ENCODE measurements at places on chromosomes 6 and 20.

- DNase-seq, result no peak
Measured at GRCh38 chr6:29629571-29629970, 3.4 kb downstream of the GABBR1 start.

DNA sequence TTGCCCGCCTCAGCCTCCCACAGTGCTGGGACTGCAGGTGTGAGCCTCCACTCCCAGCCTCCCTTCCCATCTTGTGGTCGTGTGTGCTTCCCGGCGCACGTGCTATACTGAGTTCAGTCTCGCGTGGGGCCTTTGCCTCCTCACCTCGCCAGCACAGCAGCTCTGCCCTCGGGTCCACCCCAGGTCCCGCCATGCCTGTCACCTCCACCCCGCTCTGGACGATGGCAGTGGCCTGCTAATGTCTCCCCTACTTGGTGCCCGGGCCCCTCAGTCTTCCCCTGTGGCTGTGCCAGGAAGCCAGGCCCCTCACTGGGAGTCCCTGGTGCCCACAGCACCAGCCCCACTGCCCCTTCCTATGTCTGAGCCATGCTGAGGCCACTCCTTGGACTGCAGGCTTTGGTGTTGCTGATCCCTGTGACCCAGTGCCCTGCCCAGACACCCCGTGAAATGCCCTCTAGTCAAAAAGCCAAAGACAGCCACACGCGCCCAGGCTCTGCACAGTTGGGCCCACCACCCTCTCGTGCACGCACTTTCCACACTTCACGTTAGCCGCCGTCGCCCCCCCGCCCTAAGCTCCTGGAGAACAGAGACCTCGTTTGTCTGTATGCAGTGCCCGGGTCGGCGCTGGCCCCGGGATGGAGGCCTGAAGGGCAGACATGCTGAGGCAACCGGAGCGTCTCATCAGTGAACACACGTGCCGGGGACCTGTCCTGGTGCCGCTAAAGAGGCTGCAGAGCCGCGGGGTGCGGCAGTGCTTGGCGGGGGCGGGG lies 14.3 kb downstream of the HRH3 start:
- no peak for DNase-seq

GRCh38 chr20:62581806-62582205 lies 60.5 kb upstream of the SLCO4A1 start:
- no peak for DNase-seq

DNA sequence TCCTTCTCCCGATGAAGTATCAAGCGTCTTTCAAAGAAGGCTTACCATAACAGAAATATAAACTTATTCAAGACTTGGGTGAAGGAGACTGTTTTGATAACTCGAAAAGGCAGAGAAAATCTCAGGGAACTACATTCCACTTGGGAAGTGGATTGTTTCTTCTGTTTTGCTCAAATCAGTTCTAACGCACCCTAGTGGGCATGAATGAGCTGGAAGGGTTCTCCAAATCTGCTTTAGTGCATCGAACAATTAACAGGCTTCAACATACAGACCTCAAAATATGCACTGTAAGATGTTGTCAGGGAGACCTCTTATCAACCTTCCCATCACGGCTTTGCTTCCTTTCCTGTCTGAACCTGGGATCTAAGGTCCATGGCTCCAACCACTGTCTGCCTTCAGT lies 392.5 kb downstream of the CD83 start:
- DNase-seq, result no peak

- DNase-seq, result no peak
Measured at GRCh38 chr6:89217299-89217910, at the start of gene GABRR1. GABRR1 (minus strand) TSS chr6:89217358; CDS start chr6:89217322, 36 bp downstream.

DNA sequence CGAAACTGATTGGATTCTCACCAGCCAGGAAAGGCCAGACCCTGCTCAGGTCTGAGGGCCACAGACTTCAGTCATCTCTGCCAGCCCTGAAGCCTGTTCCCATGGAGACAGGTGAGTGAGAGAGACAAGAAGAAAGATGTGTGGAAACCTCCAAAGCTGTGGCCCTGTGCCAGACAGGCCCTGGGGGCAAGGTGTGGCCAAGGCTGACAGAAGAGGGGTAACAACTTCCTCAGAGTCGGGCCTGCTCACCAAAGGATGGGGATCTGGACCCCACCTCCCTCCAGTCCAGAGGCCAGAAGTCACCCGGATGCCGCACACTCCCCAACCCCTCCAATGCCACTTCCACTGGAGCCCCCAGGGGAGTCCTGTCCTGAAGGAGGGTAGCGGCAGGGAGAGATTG lies 73.6 kb downstream of the MDGA1 start:
- no peak for DNase-seq

DNA sequence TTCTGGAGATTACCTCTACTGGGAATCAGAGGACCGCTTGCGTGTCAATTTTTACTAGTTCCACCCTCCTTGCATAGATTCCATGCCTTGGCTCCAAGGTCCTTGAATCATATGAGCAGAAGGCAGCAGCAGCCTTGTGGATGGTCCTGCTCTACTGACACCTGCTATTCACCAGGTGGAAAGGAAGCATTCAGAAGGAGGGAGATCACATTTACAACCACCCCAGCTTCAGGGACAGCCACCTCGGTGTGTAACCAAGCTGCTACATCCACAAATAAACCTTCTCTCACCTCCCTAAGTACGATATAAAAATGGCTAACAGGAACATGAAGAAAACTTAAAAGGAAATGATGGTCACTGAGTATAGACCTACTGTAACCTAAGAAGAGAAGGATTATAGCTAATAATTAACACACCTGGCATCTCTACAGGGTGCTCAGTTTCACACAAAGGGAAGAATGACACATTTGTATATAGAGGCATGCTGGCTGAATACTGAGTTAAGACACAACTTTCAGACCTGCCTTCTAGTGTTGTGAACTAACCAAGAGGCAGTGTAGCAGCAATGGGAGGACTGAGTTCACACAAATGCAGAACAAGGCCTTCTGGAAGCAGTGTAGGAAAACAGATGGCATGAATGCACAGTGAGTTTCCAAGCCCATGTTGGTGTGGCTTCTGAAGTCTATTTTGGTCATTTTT lies 46.3 kb upstream of the SRPK1 start:
- DNase-seq, result no peak

- no peak for DNase-seq
Measured at GRCh38 chr6:148657048-148657447, 89.8 kb upstream of the UST start.

DNA sequence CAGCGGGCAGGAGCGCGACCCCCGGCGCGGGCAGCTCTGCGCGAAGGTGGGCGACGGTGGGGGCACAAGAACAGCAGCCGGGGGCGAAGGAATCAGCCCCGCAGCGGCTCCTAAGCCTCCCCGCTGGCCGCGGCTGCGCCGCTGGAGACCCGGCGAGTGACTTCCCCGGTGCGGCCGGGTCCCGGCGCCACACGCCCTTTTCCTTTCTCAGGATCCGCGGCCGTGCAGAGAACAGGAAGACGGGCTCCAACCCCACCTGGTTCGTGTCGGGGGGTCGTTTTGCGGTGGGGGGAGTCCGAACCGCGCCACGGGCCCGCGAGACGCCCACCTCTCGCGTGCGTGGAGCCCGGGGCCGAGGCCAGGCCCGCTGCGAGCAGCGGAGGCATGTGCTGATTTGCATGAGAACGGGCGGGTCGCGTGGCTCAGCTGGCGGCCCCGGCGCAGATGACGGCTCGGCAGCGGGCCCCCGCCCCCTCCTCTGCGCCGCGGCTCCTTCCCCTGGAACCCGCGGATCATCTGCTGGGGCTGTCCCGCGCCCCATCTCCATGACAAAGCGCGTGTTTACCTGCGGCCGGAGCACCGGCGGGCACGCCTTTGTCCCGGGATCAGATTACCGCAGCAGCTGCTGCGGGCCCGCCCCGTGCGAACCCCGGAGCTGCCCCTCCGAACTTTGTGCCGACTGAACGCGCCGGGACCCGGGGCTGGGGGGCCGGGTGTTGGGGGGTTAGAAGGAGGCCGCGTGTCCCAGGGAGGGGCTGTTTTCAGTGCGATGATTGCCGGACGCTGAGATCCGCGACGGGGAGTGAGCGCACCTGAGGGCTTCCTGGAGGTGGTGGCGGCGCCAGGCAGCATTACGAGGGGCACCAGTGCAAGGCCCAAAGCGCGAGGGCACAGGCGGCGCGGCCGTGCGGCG lies 4.9 kb upstream of the DLL1 start:
- DNase-seq, result no peak

DNA sequence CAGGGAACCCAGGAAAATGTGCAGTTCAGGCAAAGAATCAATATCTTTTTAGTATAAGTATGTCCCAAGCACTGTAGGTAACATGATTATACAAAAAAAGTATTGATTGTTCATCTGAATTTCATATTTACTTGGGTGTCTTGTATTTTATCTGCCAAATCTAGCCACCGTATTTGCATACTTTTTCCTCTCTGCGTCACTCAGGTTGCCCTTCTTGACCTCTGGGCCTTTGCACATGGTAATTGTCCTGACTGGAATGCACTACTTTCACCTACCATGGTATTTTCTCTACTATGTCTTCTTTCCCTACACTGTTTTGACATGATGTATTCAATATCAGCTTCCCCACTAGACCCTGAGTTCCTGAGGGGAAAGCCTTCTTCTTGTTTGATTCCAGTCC lies 15.2 kb downstream of the GSTA3 start:
- no peak for DNase-seq

DNA sequence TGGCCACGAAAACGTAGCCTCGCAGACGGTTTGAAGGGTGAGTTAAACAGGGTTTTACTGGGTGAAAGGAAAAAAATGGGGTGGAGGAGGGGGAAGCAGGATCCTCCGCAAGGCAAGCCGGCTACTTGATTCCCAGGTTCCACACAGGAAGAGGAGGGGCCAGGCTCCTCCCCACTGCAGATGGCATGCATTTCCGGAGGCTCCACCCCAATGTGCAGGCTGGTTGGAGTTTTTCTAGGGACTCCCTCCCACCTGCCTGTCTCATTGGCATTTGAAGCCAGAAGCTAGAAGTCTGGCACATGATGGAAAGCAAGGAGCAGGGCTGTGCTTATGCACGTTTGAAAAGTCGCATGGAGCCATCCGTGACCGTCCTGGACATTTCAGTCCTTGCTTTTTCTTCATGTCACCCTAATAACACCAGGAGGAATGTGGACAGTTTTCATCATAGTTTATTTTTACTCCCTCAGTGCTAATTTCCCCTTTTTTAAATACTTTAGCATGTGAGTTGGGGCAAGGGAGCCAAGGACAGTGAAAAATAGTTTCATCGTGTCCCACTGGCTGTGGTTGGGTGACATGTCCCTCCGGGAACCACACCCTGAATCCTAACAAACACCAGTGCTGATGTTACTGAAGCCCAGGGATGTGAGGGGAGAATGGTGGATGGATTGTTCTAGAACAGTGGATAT lies 100.1 kb upstream of the INSM1 start:
- DNase-seq, result peak; percentile 69

- DNase-seq, result no peak
Measured at GRCh38 chr6:121436960-121437850, 1.8 kb downstream of the GJA1 start.

GRCh38 chr6:32047539-32047854 lies 9.3 kb downstream of the CYP21A2 start:
- DNase-seq, result no peak

- no peak for DNase-seq
Measured at GRCh38 chr20:48749437-48749836, 78.4 kb downstream of the PREX1 start.

DNA sequence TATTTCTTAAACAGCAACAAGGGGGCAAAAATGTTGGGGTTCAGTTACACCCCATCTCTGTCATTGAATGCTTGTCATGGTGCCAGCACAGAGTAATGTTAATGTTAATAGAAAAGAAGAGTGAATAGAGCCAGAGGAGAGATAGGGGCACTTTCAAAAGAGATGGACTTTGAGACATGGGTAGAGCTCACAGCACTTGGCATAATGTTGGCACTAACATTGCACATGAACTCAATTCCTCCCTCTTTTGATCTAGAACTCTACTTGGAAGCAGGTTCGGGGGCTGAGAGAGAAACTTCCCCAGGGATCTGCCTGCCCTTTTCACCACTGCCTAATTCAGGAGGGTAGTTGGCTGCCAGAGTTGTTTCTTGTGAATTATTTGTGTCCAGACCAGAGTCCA lies 284.6 kb upstream of the PRND start:
- DNase-seq, result no peak

DNA sequence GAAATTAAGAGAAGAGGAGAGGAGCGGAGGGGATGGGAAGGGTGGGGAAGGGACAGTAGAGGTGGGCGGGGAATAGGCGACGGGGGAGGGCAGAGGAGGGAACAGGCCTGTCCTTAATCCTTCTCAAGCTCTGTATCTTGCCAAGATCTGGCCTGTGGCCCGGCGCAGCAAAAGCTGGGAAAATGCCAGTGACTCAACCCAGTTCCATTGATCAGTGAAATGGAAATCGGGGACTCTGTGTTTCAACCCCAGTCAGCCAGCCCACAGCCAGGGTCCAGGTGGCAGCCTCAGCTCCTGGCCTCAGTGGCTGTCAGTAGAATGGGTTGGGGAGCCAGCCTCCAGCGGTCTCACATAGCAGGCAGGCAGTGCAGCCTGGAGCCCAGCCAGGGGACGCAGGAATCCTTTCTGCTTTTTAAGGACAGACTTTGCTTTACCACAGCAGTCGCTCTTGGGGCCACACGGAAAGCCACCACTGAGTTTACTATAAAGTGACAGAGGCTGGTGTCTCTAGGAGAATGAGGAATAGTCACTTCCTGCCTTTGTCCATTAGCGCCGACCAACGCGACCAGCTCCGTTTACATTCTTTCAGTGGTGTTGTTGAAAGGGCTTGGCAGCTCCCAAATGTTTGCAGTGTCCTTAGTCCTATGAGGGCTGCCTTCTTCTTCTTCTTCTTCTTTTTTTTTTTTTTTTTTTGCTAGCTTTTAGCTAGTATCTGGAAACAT lies 128.0 kb downstream of the RIN2 start:
- no peak for DNase-seq

DNA sequence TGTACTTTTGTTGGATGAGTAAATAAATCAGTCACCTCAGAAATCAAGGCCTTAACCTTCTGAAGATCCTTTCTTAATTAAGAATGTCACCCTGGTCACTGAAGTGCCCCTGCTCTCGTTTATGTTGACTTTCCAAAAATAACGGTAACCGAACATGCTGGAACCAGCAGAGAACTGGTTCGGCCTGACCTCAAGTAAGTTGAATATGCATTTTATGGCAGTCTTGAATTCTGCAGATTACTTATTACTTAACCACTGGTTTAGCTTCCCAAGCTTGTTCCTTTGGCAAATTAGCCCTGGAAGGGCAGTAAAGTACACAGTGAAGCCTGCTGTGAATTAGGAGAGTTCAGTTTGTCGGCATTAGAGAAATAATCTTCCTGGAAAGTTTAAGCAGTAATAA lies 12.2 kb downstream of the MAPRE1 start:
- DNase-seq, result no peak

DNA sequence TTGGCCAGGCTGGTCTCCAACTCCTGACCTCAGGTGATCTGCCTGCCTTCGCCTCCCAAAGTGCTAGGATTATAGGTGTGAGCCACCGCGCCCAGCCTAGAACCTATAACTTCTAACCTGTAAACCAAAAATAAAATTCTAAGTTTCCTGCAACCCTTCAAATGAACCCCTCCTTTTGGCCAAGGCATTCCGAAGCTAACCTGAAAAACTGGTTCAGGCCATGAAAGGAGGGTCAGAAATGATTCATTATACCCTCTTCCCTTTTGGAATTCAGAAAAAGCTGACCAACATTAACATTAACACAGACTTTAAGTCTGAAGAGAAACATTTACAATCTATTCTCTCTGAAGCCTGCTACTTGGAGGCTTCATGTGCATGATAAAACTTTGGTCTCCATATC lies 165.1 kb downstream of the TINAG start:
- DNase-seq, result no peak
